ENCODE measurements at places on chromosomes 2 and 18. TPM values are rescaled to one million over a fixed set of nuclear protein-coding genes. Genes with fewer than 3 reads are reported as not detected.

- no peak overlapping the region for H3K4me3 ChIP-seq
- H3K4me1 ChIP-seq = no peaks in the 10 kb centered on the region
- H3K27me3 ChIP-seq = no peaks in the 10 kb centered on the region
- H3K36me3 ChIP-seq = no peaks in the 10 kb centered on the region
- DNase-seq = no peak
Observed at GRCh38 chr2:16713011-16713423, 47.4 kb upstream of the CYRIA start.

GRCh38 chr2:14751581-14751980 is 119.1 kb downstream of the LRATD1 start:
- H3K4me1 ChIP-seq = no peaks in the 10 kb centered on the region
- H3K27ac ChIP-seq = no peak overlapping the region
- no peaks in the 10 kb centered on the region for H3K27me3 ChIP-seq
- H3K4me3 ChIP-seq = no peak overlapping the region
- no peaks in the 10 kb centered on the region for H3K36me3 ChIP-seq

DNA sequence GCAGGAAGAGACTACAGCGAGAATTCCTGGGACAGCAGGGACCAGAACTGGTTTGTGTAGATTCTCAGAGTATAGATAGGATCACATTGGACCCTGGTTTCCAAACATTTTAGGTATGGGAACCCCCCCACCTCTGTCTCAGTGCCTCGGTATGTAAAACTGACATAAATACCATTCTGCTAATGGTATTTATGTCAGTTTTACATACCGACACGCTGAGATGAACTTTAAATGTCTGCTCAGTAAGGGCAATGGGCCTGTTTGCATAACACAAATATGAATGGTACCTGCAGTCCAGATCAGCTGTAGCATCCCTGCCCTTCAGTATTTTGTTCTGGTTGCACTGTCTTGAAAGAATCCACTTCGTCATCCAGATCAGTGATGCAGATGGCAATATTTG is 73.2 kb downstream of the WDSUB1 start:
- H3K36me3 ChIP-seq = no peaks in the 10 kb centered on the region
- H3K4me3 ChIP-seq = no peak overlapping the region

DNA sequence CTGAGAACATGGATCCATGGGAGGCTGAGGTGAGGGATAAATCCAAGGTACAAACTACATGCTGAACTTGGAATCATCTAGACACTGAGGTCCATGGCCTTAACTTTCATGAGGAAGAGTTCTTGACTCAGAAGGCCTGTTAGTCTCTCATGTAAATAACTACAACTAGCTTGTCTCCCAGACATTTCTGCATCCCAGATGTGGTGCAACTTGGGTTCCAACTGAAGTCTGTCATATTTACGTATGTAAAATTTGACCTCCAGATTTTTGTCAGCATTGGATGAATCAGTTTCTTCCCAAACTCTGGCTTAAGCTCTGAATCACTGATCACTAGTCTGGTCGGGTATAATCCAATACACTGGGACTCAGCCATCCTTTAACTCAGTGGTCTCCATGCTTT is 306.9 kb downstream of the PDE11A start:
- no peaks in the 10 kb centered on the region for H3K36me3 ChIP-seq
- DNase-seq = no peak
- peaks cover 2% of the 10 kb centered on the region for H3K27me3 ChIP-seq
- no peak overlapping the region for H3K27ac ChIP-seq
- no peak overlapping the region for H3K4me3 ChIP-seq
- no peaks in the 10 kb centered on the region for H3K4me1 ChIP-seq

The ZAP70 gene
- total RNA-seq = 354 TPM

The CNOT11 gene
- 49.0 TPM for total RNA-seq

DNA sequence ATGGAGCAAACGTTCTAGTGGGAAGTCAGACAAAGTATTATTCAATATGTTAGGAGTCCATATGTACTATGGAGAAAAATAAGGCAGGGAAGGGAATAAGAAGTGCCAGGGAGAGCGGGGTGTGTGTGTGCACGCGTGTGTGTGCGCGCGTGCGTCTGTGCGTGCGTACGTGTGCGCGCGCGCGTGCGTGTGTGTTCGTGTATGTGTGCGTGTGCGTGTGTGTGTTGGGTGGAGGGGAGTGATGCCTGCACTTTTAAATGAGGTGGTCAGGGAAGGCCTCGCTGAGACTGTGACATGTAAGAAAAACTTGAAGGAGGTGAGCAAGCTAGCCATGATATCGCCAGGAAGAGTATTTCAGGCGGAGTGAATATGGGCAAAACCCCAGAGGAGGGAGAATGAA is 1.6 kb upstream of the MREG start:
- peaks cover 3% of the 10 kb centered on the region for H3K36me3 ChIP-seq
- no peak overlapping the region for H3K4me3 ChIP-seq
- H3K27me3 ChIP-seq = no peaks in the 10 kb centered on the region

The RAD51AP2 gene
- total RNA-seq = not detected

DNA sequence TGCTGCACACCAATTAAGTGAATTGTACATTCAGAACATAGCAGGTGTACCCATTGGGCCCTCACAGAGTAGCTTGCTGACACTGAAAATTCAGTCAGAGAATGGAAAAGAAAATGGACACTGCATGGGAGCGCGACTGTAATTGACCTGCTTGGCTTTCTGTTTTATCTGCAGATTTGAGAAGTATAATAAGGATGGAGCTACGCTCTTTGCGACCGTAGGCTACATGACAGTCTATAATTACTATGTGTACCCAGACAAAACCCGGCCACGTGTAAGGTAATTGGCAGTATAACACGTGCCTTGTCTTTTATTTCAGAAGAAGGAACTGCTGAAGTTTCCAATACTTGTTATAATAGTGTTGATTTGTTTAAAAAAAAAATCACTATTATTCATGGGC is 33.5 kb upstream of the METAP1D start:
- H3K36me3 ChIP-seq = peaks cover 16% of the 10 kb centered on the region
- no peaks in the 10 kb centered on the region for H3K27me3 ChIP-seq
- H3K4me3 ChIP-seq = no peak overlapping the region

DNA sequence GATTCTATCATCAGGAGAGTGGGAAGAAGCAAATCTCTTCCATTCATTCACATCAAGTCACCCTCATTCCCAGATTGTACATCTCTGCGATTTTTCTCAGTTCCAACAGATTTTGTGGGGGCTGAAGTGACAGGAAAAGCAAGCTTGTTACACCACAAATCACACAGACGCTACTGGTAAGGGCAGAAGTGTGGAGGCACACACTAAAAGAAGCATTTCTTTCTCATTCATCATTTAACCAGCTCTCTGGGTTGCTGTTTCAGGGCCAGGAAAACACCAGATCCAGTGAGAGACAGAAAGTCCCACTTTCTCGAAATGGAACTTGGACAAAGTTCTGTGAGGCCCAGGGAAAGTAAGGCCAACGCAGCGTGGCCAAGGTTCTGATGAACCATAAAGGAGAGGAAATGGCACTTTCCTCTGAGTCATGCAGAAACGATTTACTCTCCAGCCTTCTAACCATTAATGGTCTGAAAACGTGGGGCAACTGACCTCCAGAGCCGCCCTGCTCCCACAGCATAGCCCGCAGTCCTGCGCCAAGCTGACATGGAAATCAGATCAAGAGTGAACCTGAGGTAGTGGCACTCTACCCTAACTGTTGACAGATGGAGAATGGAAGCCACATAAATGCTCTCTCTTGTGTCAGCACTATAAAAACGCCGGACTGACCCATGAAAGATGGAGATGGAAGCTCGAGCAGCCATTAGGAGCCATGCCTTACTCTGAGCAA is 191.0 kb downstream of the C1D start:
- no peak overlapping the region for H3K4me3 ChIP-seq
- no peaks in the 10 kb centered on the region for H3K36me3 ChIP-seq
- H3K4me1 ChIP-seq = no peaks in the 10 kb centered on the region

The UGT1A5 gene
- not detected for total RNA-seq

The UPP2 gene
- not detected for total RNA-seq

DNA sequence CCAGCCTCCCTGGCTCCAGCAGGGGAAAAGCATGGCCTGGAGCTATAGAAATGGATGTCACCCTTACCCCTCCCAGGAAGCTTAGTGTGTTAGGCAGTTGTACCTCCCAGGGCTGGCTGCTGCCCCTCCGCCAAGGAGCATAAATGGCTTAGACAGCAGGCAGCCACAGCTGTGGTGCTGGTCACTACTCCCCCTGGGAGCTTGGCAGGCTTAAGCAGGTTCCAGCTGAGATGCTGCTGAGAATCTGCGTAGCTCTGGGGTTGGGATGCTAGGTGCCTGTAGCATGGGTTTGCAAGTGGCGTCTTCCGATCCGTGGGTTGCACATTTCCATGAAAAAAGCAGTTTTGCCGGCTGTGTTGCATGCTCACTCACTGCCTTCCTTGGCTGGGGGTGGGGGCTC is 369.7 kb downstream of the CTNNA2 start:
- DNase-seq = no peak
- H3K27ac ChIP-seq = no peak overlapping the region

The MEX3C gene
- total RNA-seq = 57.5 TPM

The SLC14A1 gene
- 12.9 TPM for total RNA-seq

The GPR155 gene
- total RNA-seq = 16.4 TPM

DNA sequence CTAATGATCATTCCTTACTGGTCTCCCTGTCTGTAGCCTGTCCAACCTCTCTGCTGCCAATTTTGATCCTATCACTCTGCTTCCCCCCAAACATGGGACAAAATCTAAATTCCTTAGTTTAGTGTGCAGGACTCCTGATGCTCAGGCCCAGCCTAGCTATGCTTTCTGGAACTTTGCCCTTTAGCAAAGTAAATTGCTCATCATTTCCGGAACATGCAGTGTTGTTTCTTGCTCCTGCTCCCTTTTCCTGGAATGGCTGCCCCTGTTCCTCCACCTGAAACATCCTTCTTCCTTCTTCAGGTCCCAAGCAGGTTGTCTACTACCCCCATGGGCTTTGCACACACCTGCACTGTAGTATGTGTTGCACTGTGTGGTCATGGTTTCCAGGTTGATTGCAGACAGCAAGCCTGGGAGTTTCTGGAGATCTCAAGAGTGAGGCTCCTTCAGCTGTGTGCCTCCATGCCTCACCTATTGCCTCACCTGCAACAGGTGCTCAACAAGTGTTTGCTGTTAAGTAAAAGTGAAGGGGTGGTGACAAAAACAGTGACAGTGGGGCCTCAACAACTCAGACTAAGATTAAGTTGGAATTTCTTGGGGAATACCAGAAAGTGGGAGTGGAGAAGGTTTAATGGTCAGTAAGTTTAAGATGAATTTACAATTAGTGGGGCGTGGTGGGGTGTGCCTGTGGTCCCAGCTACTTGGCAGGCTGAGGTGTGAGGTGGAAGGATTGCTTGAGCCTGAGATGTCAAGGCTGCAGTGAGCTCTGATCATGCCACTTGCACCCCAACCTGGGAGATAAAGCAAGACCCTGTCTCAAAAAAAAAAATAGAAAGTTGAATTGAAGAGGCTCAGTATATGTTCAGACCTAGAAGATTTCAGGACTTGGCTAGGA is 120.0 kb downstream of the DNAH6 start:
- H3K27ac ChIP-seq = no peak overlapping the region
- no peak overlapping the region for H3K4me3 ChIP-seq
- no peaks in the 10 kb centered on the region for H3K36me3 ChIP-seq
- no peaks in the 10 kb centered on the region for H3K27me3 ChIP-seq

The SCYGR4 gene
- not detected for total RNA-seq

The ZSWIM2 gene
- not detected for total RNA-seq

All from naive thymus-derived CD4-positive, alpha-beta T cell (primary cell).